ENCODE measurements at places on chromosomes 7 and 10. TPM values are rescaled to one million over a fixed set of nuclear protein-coding genes. Genes with fewer than 3 reads are reported as not detected.

CYP26C1 gene
- 0.12 TPM for total RNA-seq

AKR1C8 gene
- total RNA-seq, result not detected

MYH16 gene
- 0.33 TPM for total RNA-seq

CCL24 gene
- total RNA-seq, result not detected

TMEM270 gene
- not detected for total RNA-seq

ASB10 gene
- total RNA-seq, result not detected

NT5C3A gene
- 30.2 TPM for total RNA-seq

UTF1 gene
- not detected for total RNA-seq

PPA1 gene
- total RNA-seq, result 241 TPM

COL28A1 gene
- total RNA-seq, result 0.55 TPM

FGL2 gene
- 0.22 TPM for total RNA-seq

SLC26A5 gene
- not detected for total RNA-seq

TEX36 gene
- total RNA-seq, result not detected

UPK3B gene
- not detected for total RNA-seq

TMEM229A gene
- total RNA-seq, result not detected

RBP4 gene
- total RNA-seq, result not detected

PIK3AP1 gene
- total RNA-seq, result 0.12 TPM

DHX32 gene
- total RNA-seq, result 45.6 TPM

IQUB gene
- total RNA-seq, result 0.50 TPM

IFIT1B gene
- not detected for total RNA-seq

SLC18A2 gene
- not detected for total RNA-seq

ZPBP gene
- total RNA-seq, result not detected

NEUROG3 gene
- not detected for total RNA-seq

H2AZ2 gene
- 326 TPM for total RNA-seq

ELMO1 gene
- 0.50 TPM for total RNA-seq

IL15RA gene
- total RNA-seq, result 6.2 TPM

Measured in uterine smooth muscle cell (primary cell).